GM10248 (cell line): ENCODE measurements at places on chromosomes 13 and 19.
A peak's percentile ranks its signal among the peaks of the same experiment; 100 is the strongest.

DNA sequence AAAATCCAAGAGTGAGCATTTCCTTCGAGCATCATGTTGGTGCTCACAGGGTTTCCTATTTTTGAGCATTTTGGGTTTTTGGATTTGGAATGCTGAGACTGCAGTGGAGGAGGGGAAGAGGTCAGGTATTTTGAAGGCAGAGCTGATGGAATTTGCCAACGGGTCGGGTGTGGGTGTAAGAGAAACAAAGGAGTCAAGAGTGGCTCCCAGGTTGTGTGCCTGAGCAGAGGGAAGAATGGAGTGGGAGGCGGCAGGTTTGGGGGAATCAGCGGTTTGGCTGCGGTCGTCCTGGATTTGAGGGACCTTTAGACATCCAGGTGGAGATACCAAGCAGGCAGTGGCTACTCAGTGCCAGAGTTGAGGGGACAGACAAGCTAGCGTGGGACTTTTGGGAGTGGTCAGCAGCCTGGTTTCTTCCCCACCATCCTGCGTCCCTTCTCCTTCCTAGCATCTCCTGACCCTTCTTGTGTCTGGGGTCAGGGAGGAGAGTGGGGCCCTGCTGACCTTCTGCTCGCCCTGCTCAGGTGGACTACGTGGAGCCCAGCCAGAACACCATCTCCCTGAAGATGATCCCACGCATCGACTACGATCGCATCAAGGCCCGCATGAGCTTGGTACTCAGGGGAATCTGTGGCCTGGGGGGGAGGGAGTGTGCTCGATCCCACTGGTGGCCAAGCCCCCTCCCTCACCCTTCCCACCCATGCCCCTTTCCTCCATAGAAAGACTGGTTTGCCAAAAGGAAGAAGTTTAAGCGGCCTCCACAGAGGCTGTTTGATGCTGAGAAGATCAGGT lies 14.5 kb upstream of the TIMM50 start:
- no peak for DNase-seq

- DNase-seq, result no peak
Observed at GRCh38 chr13:94286581-94286980, 192.9 kb downstream of the DCT start.

DNA sequence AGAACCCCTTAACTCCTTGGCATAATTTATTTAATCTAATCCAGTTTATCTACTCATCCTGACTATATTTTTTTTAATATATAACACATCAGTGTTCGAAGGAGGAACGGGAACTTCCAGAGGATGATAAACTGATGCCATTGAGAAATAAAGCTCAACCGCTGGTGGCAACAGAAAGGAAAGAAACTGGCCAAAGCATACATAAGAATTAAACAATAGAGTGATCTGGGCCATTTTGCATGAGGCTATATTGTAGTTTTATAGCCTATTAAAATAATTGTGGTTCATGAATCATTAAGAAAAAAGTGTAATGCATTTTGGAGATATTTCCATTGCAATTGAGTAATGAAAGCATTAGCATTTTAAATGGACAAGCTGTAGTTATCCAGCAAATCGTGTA lies 94.2 kb downstream of the FRY start:
- no peak for DNase-seq

DNA sequence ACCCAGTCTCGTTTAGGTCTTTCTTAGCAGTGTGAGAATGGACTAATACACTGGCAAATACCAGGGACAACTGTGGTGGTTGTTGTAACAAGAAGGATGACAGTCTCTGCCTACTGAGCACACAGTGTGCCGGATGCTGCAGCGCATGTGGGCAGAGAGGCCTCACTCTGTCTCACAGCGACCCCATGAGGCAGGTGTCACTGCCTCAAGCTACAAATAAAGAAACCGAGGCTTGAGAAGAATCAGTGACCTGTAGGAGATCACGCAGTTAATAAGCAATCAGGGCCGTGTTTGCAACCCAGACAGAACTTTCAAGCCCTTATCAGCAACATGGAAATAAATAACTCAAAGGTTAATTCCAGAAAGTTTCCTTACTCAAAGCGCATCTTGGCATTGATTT lies 40.5 kb upstream of the GAS6 start:
- no peak for DNase-seq

DNA sequence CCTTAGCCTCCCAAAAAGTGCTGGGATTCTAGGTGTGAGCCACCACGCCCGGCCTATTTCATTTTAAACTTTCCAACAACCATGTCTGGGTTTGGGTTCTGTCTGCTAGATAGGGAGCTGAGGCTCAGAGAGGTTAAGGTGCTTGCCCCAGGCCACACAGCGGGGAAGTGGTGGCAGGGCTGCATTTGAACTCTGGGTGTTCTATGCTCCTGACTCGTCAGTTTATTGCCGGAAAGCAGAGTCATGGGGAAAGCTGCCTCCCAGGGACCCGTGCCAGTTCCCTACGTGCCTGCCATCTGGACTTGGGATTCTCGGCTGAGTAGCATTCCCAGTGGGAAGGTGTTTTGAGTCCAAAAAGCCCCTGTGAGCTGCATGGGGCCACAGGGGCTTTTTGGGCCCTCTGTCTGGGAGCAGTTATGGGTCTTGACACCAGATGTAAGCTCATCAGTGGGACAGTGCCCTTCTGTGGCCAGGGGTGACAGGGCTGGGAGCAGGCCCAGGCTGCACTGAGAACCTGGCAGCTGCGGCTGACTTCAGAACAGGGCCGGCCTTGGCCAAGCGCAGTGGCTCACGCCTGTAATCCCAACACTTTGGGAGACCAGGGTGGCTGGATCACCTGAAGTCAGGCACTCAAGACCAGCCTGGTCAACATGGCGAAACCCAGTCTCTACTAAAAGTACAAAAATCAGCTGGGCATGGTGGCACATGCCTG lies 10.9 kb downstream of the RFX1 start:
- DNase-seq, result no peak

GRCh38 chr19:38288123-38288855 lies 15.8 kb upstream of the C19orf33 start:
- no peak for DNase-seq

DNA sequence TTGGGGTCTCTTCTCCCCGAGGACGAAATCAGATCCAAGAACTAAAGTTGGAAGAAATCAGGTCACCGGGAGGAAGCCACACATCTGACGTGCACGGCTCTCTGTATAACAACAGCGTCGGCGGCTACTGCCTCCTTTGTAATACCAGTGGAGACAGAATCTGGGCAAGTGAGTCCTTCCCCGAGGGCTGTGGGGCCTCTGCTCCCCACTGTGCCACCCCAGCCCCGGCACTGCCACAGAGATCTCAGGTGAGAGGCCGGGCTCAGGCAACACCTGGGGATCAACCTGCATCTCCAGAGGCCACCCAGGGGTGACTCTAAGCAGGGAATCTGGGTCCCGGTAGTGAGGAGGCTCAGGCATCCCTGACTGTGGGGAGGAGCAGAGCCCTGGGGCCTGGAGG lies 33.7 kb upstream of the C13orf46 start:
- no peak for DNase-seq

DNA sequence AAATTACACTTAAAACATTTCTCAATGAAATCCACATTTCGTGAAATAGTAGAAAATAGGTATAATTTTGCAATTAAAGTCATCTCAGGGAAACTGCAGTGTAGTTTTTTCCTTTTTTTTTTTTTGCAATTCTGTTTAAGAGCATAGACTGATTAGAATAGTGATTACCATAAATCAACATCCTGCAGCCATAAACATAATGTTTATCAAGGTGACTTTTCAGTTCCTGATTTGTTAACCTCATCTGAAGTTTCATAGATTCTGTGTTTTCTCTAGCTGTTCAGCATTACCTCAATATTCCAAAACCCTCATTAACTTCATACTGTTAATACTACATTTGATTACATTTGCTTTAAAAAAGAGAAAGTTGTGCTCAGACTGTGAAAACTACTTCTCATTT lies 286.3 kb upstream of the DACH1 start:
- DNase-seq, result no peak

- no peak for DNase-seq
Observed at GRCh38 chr19:15330801-15331418, 1.4 kb downstream of the BRD4 start.

GRCh38 chr19:2221250-2221831 lies 14.8 kb downstream of the PLEKHJ1 start:
- DNase-seq, result no peak

DNA sequence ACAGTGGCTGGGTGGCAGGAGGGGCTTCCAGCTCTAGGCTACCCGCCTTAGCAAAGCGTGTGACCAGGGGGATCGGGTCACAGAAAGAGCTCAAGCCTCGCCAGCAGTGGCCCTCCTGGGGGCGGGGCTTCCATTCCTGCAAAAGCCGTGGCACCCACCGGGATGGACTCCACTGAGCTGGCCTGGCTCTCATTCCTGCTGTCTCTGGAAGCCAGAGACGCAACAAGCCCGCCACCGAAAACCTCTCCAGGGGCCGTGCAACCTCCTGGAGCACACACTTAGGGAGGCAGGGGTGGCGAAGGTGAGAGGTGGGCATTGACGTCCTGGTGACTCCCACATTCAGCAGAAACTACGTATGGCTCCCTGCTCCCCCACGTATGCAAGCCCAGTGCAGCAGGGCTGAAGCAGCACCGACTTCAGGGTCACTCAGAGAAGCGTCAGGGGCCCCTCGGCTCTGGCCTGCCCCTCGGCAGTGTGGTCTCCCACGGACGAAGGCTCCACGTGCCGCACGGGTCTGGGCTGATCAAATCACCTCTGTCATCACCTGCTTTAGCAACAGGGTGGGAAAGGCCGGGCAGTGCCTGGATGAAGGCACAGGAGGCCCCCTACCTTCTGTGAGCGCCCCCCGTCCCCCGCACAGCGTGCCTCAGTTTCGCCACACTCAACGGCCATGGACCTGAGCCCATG lies 3.1 kb downstream of the C19orf25 start:
- DNase-seq, result no peak

DNA sequence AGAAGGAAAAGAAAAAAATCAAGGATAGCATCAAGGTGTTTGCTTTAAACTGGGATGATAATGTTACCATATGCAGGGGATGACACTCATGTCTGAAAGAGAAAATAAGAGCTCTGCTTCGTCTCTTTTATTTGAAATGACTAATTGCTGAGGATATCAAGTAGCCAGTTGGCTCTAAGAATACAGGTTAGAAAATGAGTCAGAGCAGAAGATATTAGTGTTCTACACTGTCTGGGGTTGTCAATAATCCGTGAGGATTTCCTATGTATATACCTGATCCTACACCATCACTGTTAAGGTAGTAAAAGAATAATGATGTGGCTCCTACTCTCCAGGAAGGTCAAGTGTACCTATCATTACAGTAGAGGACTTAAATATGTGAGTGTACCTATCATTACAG lies 562.5 kb downstream of the GPC6 start:
- no peak for DNase-seq

- DNase-seq, result no peak
Observed at GRCh38 chr13:29294821-29295220, 300.7 kb downstream of the SLC7A1 start.

DNA sequence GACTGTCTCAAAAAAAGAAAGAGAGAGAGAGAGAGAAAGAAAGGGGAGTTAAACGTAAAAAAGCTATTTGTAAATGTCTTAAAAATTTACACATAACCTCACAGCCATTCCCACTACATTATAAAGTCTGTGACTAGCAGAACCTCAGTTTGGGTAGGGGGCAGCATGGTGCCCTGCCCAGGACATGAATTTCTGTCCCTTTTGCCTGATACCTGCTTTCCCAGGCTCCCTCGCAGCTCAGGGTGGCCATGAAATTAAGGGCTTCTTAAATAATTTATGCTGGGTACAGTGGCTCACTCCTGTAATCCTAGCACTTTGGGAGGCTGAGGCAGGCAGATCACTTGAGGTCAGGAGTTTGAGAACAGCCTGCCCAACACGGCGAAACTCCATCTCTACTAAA lies 4.8 kb downstream of the IFNL1 start:
- no peak for DNase-seq

- DNase-seq, result no peak
Observed at GRCh38 chr13:113220877-113221276, 11.5 kb downstream of the CUL4A start.

DNA sequence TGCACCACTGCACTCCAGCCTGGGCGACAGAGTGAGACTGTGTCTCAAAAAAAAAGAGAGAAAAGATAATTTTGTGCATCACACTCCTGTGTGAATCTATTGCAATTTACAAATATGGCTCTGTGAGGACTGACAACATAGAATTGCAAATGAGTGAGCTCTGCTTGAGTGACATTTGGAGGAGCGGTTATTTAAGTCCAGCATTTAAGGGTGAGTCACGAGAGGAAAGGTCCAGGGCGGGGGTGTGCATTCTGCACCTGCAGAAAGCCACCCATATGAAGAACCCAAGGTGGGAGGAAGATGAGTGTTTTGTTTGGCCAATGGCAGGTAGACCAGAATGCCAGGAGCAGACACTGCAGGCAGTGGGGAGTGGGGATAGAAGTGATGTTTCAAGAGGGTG lies 58.5 kb downstream of the DGKH start:
- DNase-seq, result no peak

- peak; percentile 75 for DNase-seq
Observed at GRCh38 chr19:6527893-6528543, 2.8 kb upstream of the TNFSF9 start.

DNA sequence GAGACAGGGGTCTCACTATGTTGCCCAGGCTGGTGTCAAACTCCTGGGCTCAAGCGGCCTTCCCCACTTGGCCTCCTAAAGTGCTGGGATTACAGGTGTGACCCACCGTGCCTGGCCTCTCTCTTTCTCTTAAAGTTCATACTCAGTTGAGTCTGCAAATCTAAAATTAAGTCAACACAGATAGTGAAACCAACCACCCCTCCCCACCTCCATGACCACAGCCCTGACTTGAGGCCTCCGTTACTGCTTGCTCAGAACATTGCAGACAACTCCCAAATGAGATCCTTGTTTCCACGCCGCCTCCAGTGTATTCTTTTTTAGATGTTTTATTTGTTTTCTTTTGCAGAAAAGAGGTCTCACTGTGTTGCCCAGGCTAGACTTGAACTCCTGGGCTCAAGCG lies 94.4 kb downstream of the CACNA1A start:
- DNase-seq, result no peak

DNA sequence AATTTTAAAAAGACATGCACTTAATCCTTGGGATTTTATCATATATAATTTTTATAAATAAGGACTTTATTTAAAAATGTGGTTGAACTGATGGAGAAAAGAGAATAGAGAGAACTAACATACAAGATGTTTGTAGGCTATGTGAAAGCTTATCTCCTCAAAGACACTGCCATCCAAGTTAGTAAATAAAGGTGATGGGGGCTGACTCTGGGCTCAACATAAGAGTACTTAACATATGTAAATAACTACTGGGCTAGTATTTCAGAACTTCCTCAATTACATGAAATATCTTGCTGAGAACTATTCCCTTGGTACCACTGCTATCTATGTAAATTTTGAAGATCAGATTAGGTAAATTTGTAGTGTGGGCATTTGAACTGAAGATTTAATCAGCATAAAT lies 1017.3 kb upstream of the PCDH20 start:
- no peak for DNase-seq
